Osteoblast (primary cell): ENCODE measurements at places on chromosomes 11 and 22.

- DNase-seq: no peak
These were observed 86.1 kb downstream of the YAP1 start for GRCh38 chr11:102196351-102196750.

DNA sequence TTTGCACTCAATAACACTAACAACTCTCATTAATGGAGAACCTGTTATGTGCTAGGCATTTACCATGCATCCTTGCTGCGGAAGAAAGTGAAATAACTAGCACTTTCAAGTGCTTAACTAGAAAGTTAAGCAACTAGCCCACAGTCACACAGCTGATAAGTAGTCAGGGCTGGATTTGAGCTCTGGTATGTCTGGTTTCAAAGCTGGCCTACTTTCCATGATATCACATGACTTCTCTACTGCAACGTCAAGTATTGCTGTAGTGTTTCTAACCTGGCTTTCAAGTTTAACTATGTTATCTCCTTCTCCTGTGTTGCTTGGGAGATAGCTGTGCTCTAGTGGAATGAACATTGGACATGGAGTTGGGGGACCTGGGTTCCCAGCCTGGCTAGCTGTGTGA, 12.1 kb downstream of the SLC15A3 start:
- peak; percentile 37 for DNase-seq

- no peak for DNase-seq
These were observed 582.2 kb downstream of the DLG2 start for GRCh38 chr11:85044911-85045310.

- no peak for DNase-seq
These were observed 4.1 kb upstream of the STT3A start for GRCh38 chr11:125588505-125588904.

DNA sequence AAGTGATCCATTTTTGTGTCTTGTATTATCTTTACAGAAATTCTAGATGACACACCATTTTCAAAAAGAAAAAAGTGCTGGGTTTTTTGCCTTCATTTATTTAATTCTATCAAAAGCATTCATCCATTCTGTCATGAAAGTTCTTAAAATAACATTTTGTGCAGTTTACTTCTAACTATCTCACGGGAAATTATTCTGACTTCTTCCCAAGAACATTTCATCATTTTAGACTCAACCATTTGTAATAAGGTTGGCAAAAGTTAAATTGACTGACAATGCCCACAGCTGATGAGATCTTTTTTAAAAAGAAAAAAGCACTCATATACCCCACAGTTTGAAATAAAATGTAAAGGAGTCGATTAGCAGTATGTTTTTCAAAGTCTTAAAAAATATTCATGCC, 68.5 kb downstream of the SBF2 start:
- DNase-seq: peak; percentile 70

DNA sequence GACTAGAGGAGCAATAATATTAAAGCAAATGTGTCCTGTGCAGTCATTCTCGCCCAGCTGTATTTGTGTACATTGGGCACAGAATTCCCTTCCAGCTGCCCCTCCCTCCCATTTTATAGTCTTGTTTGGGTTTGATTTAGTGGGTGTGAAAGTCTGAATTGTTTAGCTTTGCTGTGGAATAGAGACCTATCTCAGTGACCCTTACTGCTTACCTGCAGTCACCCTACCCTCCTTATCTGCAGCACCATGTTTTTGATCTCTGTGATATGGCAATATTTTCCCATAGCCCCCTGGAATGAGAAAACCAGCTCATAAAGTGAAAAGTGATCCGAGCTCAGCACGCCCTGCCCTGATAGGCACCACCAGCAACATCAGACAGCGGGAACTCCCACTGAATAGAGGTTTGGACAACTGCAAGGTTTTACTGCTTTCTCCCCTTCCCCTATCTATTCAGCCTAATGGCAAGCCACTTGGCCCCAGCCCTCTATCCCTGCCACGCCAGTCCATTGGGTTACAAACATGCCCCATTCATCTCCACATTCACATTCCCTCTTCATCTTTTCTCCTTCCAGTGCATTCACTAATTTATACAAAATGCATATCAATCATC, 199.0 kb downstream of the ETS1 start:
- DNase-seq: no peak

GRCh38 chr11:61480261-61480993, 28.1 kb upstream of the LRRC10B start:
- peak; percentile 59 for DNase-seq

DNA sequence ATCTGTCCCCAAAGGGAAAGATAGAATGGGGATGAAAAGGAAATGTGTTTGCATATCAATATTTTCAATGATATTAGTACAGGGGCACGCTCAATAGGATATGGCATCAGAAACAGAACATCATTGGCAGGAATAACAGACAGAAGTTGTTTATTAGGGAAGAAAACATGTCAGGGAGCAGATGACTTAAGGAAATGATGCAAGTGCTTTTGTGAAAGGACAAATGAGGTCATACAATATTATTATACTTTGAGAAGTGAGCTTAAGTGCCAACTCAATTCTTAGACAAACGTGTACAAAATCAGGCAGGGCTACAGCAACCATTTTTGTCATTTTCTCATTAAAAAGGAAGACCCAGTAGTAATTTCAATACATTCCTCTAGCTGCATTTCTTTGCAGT, 388.4 kb downstream of the SOX6 start:
- no peak for DNase-seq

DNA sequence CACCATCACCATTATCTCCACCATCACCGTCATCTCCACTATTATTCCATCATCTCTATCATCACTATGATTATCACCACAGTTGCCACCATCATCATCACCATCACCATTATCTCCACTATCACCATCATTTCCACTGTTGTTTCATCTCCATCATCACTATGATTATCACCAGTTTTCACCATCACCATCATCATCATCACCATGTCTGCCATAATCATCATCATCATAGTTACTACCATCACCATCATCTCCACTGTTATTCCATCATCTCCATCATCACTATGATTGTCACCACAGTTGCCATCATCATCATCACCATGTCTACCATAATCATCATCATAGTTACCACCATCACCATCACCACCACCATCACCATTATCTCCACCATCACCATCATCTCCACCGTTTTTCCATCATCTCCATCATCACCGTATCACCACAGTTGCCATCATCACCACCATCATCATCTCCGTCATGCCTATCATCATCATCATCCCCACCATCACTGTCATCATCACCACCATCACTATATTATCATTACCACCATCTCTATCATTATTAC, 264.9 kb downstream of the BRD1 start:
- DNase-seq: no peak

DNA sequence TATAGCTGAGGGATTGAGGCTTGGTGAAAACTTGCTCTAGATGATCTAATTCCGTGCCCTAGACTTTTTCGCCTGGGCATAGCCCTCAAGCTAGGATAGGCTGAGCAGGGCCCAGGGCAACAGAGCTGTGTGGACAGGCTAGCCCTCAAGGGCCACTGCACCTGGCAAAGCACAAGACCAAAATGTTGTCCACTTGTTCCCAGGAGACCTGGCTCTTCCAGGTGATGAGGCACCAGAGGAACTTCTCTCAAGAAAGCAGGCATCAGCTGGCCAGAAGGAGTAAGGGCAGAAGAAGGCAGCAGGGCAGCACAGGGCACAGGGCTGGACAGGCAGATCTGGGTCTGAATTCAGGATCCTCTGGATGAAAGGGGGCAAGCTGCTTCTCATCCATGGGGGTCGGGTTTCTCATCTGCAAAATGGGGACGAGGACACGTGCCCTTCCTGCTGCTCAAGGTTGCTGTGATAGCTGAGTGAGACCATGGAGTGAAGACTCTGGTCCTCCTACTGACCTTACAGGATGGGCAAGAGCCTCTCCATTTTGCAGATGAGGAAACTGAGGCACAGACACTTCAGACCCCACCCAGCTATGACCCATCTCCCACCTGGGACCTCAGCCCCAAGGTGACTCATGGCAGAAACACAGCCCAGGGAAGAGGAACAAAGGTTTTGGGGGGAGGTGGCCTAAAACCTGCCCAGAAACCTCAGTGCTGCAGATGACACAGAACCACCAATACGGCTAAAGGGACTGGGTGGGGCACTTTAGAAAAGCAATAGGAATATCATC, 42.2 kb upstream of the PRDM11 start:
- DNase-seq: no peak

DNA sequence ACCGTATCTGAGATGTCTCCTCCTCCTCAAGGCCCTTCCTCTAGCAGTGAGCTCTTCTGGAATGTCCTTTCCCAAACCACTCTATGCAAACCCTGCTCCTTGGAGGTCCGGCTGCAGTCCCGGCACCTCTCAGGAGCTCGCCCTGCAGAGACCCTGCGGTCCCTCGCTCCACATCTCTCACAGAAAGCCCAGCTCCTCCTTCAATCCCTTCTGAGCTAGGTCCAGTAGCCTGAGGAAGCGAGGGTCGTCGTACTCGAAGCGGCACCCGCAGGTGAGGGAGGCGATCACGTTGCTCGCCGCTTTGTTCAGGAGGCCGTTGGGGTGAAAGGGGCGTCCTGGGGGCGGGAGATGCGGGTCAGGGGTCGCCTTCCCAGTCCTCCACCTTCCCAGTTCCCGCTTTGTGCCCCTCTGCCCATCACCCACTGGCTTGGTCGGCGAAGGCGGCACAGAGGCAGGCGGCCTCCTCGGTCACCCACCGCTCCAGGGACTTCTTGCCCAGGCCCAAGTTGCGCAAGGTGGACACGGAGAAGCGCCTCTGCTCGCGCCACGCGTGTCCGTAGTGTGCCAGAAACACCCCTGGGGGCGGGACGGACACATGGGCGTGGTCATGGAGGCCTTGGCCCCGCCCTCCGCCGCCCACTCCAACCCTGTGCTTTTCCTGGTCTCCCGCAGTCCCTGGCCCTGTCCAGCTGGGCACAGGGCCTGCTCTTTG, 21.5 kb upstream of the CYP2D6 start:
- peak; percentile 82 for DNase-seq

DNA sequence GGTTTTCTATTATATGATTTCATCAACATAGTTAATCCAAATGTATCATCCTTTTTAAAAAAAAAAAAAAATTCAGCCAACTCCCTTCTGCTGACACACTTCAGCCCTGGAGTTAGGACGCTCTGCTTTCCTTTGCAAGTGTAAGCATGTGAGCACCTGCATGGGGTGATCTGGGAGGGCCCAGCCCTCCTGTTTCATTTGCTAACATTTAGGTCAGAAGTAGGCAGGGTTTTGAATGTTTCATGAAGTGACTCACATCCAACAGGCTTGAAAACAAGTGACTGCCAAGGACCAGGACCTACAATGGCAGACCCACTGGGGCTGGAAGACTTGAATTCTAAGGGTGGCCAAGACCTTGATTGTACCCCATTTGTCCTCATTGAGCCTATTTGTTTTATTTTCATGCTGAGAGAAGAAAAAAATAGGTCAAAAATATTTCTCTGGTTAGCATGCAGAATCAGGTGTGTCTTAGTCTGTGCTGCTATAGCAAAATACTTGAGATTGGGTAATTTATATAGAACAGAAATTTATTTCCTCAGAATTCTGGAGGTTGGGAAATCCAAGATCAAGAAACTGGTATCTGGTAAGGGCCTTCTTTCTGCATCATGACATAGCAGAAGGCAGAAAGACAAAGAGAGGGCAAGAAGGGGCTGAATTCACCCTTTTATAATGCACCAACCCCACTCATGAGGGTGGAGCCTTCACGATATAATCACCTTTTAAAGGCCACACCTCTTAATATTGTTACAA, 137.6 kb downstream of the CD44 start:
- no peak for DNase-seq

- no peak for DNase-seq
These were observed 1.4 kb downstream of the CHRNA10 start for GRCh38 chr11:3669742-3670183.

DNA sequence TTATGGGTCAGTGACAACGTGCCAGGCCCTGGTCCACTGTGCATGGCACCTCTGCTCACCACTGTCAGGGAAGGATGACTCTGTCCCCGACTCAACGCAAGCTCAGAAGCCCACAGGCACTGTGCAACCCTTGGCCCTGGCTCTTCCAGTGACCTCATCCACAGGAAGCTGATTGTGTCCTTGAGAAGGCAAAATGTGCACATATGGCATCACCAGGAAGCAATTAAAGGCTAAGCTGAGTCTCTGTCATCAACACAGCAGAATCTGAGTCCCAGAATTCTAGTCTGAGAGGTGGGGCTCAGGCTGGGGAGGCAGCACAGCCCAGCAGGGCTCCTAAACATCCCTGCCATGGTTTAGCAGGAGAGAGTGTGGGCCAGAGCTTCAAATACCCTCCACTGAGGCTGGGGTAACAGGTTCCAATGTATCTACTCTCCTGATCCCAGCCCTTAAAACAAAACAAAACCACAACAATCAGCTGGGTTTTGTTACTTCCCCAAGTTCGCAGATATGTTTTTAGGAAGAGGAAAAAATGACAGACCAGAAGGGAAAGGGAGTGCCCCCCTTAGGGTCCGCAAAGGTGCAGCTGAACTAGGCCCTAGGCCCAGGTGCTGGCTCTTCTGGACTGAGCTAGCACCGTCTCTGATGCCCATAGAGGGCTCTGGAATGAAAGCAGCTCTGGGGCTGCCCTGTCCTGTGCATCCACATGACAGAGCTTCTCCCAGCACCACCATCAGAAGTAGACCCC, 33.5 kb upstream of the GNAZ start:
- DNase-seq: no peak

DNA sequence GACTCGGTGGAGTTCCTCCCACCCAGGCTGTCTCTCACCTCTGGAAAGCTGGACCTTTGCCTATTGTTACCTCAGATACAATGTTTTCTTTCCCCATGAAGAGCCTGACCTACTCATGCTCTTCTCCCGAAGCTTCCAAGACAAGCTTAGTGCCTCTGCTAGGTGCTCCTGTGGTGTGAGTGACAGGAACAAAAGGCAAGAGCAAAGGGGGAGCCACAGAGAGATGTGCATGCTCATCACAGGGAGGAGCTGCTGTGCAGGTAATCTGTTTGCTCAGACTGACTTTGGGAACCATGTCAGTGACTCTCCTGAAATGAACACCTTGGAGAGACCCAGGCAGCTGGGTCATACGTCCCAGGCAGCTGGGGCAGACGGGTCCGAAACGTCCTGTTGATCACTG, 53.6 kb upstream of the VSTM5 start:
- DNase-seq: no peak

DNA sequence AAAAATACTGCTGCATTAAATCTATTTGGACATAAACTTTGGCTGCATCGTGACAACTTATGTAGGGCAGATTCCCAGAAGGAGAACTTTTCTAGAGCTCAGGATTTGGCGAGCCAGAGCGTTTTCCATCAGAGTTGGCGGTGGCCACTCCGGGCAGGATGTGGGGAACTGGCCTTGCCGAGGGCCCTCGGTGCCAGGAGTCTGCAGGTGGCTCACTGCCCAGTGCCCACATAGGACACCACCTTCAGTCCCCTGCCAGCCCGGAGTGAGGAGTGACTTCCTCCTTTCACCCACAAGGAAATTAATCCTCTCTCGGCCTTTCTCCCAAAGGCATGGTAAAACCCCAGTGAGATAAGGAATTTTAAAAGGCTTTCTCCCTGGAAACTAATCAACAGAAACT, 1.6 kb upstream of the LGALS2 start:
- DNase-seq: no peak

DNA sequence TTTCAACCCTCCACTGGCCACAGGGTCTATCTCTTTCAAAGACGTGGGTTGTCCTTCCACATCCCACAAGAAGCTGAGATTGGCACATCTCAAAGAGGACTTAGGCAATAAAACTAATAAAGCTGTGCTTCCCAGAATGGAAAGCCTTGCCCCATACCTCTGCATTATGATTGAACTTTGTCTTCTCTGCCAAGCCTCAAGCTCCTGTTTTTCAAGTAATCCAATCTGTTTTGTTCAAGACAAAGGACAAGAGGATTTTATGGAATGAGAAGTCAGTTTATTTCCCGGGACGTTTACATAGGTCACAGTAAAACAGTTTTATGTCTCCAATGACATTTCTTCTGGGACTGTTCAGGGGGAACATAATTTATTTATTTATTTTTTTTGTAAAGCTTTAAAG, 108.4 kb downstream of the GALNT18 start:
- no peak for DNase-seq
